ENCODE measurements at places on chromosomes 3 and 15.

- no peak for DNase-seq
Measured at GRCh38 chr3:137845194-137845593, 81.1 kb downstream of the SOX14 start.

GRCh38 chr3:186800285-186800684, 6.0 kb downstream of the RFC4 start:
- no peak for DNase-seq

DNA sequence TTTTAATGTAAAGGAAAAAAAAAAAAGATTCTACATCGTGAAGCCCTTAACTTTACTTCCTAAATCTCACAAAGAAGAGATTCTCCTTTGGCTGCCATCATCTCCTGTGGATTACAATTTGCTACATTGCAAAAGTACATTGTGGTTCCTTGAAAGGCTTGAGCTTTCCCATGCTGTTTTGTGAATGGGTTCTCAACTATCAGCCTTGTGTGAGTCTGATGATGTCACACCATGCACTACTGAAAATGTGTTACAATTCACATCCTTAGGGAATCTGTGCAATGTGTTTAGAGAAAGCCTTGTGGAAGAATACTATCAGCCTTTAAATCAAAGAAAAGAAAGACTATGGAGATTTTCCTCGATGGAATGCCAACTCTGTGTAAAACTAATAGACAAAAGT, 510.0 kb upstream of the ALCAM start:
- no peak for DNase-seq

DNA sequence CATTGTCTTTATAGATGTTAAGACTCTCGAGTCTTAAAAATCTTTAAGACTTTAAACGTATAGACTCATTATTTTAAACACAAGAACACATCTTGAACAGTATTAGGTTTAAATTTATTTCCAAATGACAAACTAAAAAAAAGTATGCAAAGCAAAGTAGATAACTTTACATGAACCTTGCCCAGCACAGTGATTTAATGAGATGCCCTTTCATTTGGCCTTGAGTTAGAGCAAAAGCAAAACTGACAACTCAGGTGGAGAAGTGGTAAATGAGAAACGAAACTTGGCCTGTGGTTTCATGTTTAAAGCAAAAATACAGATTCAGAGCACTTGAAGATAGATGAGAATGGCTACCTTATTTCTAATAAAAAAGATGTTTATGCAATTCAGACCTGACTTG, 8.6 kb downstream of the GPR15 start:
- no peak for DNase-seq

- no peak for DNase-seq
Measured at GRCh38 chr3:126921085-126921824, 61.7 kb upstream of the PLXNA1 start.

DNA sequence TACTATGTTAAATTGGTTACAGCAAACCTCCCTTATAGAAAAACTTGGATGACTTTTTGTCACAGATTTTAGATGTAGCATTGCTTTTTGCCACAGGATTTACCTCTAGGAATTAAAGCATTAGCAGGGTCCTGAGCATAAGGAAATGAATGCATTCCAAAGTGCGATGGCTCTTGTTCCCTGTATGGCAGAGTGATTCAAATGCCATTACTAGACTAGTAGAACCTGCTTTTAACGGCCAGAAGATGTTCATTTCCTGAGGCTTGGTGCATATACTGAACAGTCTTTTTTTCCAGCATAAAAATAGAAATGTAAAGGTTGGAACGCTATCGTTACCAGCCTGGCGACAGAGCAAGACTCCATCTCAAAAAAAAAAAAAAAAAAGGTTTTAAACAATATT, 59.4 kb downstream of the WNT5A start:
- no peak for DNase-seq

DNA sequence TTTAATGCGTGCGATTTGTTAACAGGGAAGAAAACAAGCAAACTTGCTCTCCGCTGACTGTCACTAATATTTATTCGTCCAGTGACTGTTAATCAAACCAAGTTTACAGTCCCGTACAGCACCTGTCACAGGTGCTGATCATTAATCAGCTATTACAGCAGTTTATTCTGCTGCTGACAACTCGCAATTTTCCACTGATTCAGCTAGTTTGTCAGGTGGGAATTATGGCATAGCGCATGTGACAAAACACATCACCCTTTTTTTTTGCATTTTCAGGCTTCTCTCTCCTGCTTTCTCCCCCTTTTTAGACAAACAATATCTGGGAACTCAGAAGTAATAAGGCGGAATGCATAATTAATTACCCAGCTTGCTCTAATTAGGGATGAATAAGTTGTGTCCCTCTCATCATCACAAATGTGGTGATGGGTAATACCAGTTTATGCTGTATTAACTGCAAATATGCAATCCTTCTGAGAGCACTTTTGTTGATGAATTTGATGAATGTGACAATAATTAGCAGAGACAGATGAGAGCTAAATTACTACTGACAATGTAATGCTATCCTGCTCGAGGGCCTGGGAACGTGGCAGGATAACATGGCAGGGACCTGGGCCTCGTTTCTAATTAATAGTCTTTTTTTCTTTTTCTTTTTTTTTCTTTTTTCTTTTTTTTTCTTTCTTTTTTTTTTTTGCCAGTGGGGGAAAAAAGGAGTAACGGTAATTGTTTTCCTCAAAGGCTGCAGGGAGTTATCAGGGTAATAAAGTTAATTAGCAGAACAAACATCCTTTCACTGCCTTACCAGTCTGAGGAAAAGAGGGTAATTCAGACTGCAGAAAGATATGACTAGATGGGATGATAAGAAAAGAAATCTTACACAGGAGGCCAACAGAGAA, 150.3 kb upstream of the SOX2 start:
- no peak for DNase-seq

DNA sequence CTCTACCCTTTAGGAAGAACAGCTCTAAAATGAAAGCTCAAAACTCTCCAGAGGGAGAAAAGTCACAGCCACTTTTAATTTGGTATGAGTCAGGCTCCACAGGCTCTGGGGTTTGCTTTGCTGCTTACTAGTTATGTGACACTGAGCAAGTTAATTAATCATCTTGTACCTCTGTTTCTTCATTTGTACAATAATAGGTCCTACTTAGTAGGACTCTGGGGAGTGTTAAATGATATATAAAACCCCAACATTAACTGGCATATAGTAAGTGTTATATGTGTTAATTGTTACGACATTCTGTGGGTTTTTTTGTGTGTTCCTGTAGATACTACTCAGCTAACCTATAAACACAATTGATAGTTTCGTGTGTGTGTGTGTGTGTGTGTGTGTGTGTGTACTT, 6.6 kb downstream of the ACKR2 start:
- no peak for DNase-seq

GRCh38 chr3:62567097-62568021, 194.0 kb upstream of the FEZF2 start:
- no peak for DNase-seq

DNA sequence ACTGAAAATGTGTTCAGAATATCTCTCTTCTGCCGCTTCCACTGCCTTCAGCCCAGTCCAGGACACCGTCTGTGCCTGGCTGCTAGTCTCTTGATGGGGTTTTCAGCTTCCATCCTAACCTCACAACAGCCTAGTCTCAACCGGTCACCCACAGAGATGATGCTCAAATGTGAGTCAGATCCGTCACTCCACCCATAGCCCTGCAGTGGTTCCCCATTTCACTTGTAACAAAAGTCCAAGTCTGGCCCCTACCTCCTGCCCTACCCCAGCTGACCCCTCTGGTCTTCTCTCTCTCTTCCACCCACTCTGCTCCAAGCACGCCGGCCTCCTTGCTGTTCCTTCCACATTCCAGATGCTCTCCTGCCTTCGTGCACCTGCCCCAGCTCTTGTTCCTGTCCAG, 68.1 kb downstream of the PPARG start:
- DNase-seq: no peak

DNA sequence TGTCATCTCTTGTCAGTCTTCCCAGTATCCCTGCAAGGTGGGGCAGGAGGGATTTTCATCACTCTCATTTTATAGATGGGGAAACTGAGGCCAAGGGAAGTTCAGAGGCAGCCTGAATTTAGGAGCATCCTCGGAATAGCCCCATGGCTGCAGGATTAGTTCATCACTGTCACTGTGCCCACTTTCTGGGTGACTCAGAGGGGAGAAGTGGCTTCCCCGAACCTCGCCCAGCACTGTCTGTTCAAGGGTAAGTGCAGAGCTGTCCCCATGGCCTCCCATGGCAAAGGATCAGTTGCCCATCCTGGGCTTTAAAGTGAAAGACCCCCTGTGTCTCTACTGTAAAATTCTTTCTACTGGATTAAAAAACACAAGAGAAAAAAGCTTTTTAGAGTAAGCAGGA, 60.0 kb upstream of the SEC13 start:
- DNase-seq: no peak

DNA sequence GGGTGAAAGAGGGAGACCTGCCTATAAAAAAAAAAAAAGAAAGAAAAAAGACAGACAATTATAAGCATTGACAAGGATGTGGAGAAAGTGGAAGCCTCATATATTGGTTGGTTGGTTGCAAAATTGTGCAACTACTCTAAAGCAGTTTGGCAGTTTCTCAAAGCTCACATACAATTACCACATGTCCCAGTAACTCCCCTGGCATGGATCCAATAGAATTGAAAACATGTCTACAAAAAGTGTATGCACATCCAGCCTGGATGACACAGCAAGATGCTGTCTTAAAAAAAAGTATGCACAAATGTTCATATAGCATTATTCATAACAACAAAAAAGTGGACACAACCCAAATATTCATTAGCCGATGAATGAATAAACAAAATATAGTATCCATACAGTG, 19.5 kb downstream of the SETMAR start:
- no peak for DNase-seq

GRCh38 chr3:195271410-195272243, 668 bp upstream of the XXYLT1 start:
- peak; percentile 76 for DNase-seq

GRCh38 chr3:150265305-150265704, 142.8 kb upstream of the TSC22D2 start:
- no peak for DNase-seq

- no peak for DNase-seq
Measured at GRCh38 chr3:133905376-133905775, 9.7 kb upstream of the RAB6B start.

DNA sequence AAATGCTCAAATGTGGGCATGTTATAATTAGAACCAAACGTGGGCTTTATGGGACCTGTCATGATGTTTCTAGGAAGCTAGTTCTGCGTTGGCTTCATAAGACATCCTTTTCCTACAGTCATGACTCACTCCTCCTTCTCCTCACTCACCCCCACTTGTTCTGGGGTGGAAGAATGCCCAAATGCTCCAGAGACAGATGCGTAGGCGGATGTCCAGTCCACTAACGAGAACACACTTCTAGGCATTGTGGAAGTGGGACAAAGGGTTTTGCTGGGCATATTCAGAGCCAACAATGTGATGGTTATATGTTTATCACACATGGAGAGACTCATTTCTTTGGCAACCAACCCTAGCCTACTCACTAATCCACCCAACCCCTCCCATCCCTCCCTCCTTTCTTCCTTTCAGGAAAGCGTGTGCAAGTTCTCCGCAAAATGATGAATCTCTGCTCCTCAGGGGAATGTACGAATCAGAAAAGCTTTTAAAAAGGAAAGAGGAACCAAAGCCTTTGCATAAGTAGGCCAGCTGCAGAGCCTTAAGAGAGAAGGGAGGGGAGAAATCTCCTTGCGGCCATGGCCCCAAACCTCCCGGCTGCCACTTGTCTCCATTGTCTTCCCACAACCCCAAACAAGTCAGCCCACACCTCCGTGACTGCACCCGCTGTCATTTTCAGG, 123.0 kb upstream of the SPRED1 start:
- DNase-seq: no peak

GRCh38 chr3:72164635-72164978, 379.7 kb upstream of the PROK2 start:
- no peak for DNase-seq

DNA sequence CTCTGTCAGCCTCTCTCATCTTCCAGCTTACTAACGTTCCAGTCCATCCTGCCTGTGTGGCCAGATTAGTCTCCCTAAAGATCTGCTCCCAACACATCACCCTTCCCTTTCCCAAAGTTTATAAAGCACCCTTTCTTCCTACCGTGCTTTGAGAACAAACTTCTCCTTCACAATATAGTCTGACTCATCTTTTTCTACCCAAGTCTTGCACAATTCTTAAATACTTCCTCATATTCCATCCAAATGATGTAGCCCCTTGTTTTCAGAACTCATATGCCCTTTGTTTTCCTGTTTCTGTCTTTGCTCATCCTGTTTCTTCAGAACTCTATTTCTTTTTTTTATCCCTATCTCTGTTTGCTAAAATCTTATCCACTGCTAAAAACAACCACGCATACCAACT, 326.8 kb downstream of the MFSD1 start:
- no peak for DNase-seq

GRCh38 chr3:54243056-54243931, 120.9 kb downstream of the CACNA2D3 start:
- DNase-seq: no peak

DNA sequence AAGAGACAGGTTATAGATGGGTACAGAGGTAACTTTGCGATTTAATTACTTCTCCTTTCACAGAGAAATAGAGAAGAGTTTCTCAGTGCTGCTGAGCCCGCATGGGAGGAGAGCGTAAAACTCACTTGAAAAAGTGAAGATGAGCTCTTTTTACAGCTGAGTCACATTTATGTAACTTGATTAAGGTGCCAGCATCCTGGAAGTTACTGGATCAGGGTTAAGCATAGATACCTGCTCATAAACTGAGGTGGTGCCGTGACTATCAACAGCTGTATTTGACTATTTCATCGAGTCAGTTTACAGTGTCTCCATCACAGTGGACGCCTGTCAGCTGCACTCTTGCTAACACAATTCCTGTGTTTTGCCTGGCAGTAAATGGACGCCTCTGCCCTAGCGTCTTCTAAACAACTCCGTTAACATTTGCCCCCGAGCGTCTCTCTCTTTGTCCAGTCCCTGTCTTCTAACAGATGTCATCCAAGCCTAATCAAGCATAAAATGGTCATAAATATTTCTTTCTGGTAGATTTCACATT, 414.6 kb downstream of the FOXP1 start:
- DNase-seq: no peak

DNA sequence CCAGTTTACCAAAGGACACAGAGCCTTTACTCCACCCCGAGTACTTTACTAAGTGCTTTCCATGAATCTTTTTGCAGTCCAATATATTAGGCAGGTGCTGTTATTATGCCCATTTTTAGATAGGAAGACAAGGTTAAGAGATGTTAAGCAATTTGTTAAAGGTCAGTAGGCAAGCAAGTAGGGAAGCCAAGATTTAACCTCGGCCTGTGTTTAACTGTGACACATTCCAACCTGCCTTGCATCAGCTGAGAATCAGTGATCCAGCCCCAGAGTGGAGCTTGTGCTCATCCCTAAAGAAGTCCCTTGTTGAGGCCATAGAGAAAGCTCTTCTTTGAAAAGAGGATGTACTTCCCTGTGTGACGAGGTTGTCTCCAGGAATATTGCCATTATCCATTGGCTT, 51.3 kb upstream of the C15orf61 start:
- DNase-seq: no peak

DNA sequence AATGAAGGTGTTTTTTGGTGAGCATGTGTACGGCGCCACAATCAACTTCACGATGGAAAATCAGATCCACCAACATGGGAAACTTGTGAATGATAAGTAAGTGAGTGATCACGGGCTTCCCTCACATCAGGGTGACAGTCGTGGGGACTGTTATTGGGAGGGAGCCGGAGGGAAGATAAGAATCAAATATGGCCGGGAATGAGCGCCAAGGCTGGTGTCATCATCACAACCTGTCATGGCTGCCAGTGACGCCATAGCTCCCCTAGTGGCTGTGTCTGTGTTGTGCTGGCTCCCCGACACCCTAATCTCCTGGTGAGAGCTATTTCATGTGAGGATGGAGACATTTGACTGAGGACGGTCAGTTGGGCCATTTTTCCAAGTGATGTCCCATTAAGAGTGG, 168.5 kb downstream of the SV2B start:
- no peak for DNase-seq
